Astrocyte (in vitro differentiated cells and primary cell): ENCODE measurements at places on chromosomes 1 and 21. TPM values are rescaled to one million over a fixed set of nuclear protein-coding genes. Genes with fewer than 3 reads are reported as not detected.
A peak's percentile ranks its signal among the peaks of the same experiment; 100 is the strongest.

PRELP gene
- 0.07 TPM in 1 of 2 replicates, not detected in the other for total RNA-seq

DNA sequence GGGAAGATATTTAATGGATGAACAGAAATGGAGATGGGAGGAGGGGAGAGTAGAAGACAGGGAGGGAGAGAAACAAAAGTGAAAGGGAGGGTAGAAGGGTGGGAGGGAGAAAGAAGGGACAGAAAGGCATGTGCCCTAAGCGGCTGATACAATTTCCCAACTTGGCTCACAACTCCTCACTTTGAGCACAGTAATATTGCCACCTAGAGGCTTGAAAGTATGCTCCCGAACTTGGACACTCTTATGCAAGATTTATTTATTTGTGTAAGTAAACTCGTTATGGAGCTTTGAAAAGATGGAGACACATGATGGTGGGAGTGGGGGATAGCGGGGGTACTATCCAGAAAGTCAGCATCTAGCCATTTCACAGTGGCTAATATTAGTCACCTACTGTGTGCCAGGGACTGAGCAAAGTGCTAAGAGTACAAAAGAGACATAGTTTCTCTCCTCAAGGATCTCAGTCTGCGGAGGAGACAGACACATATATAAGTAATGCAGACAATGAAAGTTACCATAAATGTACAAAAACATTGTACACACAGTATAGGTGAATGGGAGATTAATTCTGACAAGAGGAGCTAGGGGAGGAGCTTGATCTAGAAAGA, 189.7 kb downstream of the SEC16B start:
- H3K27ac ChIP-seq: no peak overlapping the region
- no peaks in the 10 kb centered on the region for H3K4me1 ChIP-seq
- no peaks in the 10 kb centered on the region for H3K36me3 ChIP-seq

FCRL5 gene
- not detected in 2 replicates for total RNA-seq

GRCh38 chr1:58812926-58813325, 29.1 kb upstream of the JUN start:
- H3K4me1 ChIP-seq: peaks cover 47% of the 10 kb centered on the region
- H3K27me3 ChIP-seq: no peaks in the 10 kb centered on the region
- H3K36me3 ChIP-seq: no peaks in the 10 kb centered on the region
- DNase-seq: no peak
- no peak overlapping the region for H3K27ac ChIP-seq
- H3K4me3 ChIP-seq: no peak overlapping the region

DNA sequence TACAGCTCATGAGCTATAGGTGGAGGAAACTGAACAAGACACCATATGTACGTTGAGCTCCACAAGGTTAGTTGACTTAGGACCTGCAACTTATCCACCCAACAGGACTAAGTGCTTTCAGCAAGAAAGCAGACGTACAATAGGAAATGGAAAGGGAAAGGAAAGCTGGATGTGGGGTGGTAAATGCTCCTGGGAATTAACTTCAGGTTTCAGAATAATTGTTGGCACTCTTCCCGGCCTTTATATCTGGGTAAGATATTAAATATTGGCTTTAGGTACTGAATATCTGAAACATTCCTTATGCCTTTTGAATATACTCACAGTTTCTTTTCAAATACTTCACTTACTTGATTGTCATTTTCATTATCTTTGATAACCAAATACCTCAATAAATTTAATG, 36.3 kb downstream of the GLMN start:
- H3K4me3 ChIP-seq: no peak overlapping the region
- no peaks in the 10 kb centered on the region for H3K27me3 ChIP-seq
- H3K36me3 ChIP-seq: peaks cover 22% of the 10 kb centered on the region
- no peak for DNase-seq
- H3K4me1 ChIP-seq: no peaks in the 10 kb centered on the region
- no peak overlapping the region for H3K27ac ChIP-seq

IVL gene
- total RNA-seq: 0.16 TPM in 1 of 2 replicates, not detected in the other

LMX1A gene
- total RNA-seq: not detected in 2 replicates

GRCh38 chr1:6538956-6539355, 15.4 kb downstream of the NOL9 start:
- H3K27me3 ChIP-seq: no peaks in the 10 kb centered on the region
- H3K4me1 ChIP-seq: peaks cover 12% of the 10 kb centered on the region
- H3K4me3 ChIP-seq: no peak overlapping the region
- peak overlapping the region; percentile 78 for H3K27ac ChIP-seq
- H3K36me3 ChIP-seq: peaks cover 23% of the 10 kb centered on the region
- DNase-seq: peak; percentile 85

- H3K27ac ChIP-seq: no peak overlapping the region
- peaks cover 9% of the 10 kb centered on the region for H3K4me1 ChIP-seq
- H3K36me3 ChIP-seq: no peaks in the 10 kb centered on the region
- no peak for DNase-seq
- H3K4me3 ChIP-seq: no peak overlapping the region
Measured at GRCh38 chr1:239389703-239390102, 3.3 kb downstream of the CHRM3 start.

- H3K4me3 ChIP-seq: no peak overlapping the region
- no peak overlapping the region for H3K27ac ChIP-seq
- no peak for DNase-seq
- peaks cover 22% of the 10 kb centered on the region for H3K4me1 ChIP-seq
- no peaks in the 10 kb centered on the region for H3K27me3 ChIP-seq
- H3K36me3 ChIP-seq: no peaks in the 10 kb centered on the region
Measured at GRCh38 chr1:244276646-244277045, 175.1 kb downstream of the ADSS2 start.

GJB3 gene
- 0.32 TPM in 1 of 2 replicates, not detected in the other for total RNA-seq

GRCh38 chr1:41009466-41009865, 12.1 kb downstream of the SLFNL1 start:
- H3K27ac ChIP-seq: peak overlapping the region; percentile 58
- peaks cover 83% of the 10 kb centered on the region for H3K36me3 ChIP-seq
- no peak overlapping the region for H3K4me3 ChIP-seq
- H3K27me3 ChIP-seq: no peaks in the 10 kb centered on the region
- H3K4me1 ChIP-seq: peaks cover 5% of the 10 kb centered on the region
- DNase-seq: no peak

SPATA45 gene
- 0.65 TPM in 1 of 2 replicates, not detected in the other for total RNA-seq

DNA sequence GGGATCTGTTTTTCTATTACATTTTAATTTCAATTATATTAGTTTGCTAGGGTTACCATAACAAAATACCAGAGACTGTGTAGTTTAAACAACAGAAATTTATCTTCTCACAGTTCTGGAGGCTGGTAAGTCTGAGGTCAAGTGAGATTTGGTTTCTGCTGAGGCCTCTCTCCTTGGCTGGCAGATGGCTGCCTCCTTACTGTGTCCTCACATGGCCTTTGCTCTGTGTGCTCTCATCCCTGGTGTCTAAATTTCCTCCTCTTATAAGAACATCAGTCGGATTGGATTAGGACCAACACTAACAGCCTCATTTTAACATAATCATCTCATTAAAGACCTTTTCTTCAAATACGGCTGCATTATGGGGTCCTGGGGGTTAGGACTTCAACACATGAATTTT, 195.2 kb upstream of the CHODL start:
- H3K4me1 ChIP-seq: no peaks in the 10 kb centered on the region
- H3K27me3 ChIP-seq: no peaks in the 10 kb centered on the region
- H3K36me3 ChIP-seq: no peaks in the 10 kb centered on the region
- DNase-seq: no peak

PRKAB2 gene
- 48.5 and 49.0 TPM in 2 replicates for total RNA-seq

- no peaks in the 10 kb centered on the region for H3K36me3 ChIP-seq
- peak overlapping the region; percentile 40 for H3K27ac ChIP-seq
- H3K27me3 ChIP-seq: peaks cover 4% of the 10 kb centered on the region
- DNase-seq: peak; percentile 96
- H3K4me3 ChIP-seq: no peak overlapping the region
Measured at GRCh38 chr1:23865543-23865930, 2.6 kb downstream of the FUCA1 start.

DNA sequence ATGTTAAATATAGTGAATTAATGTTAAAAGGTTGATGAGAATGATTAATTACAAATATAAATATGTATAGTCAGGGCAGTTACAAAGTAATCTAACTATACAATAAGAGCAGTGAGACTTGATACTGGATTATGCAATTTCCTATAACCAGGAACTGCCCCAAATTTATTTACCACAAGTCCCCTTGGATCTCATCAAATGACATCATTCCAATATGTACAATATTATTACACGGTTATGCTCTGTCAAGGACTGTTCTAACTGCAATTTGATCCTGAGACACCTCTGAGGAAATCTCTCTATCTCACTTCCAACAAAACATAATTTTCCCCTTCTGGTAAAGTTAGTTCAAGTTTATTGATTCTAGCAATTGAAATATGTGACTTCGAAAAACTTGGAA, 917.6 kb downstream of the NCAM2 start:
- H3K27me3 ChIP-seq: no peaks in the 10 kb centered on the region
- H3K4me3 ChIP-seq: no peak overlapping the region

PLEKHA6 gene
- total RNA-seq: 1.5 and 2.7 TPM in 2 replicates

DNA sequence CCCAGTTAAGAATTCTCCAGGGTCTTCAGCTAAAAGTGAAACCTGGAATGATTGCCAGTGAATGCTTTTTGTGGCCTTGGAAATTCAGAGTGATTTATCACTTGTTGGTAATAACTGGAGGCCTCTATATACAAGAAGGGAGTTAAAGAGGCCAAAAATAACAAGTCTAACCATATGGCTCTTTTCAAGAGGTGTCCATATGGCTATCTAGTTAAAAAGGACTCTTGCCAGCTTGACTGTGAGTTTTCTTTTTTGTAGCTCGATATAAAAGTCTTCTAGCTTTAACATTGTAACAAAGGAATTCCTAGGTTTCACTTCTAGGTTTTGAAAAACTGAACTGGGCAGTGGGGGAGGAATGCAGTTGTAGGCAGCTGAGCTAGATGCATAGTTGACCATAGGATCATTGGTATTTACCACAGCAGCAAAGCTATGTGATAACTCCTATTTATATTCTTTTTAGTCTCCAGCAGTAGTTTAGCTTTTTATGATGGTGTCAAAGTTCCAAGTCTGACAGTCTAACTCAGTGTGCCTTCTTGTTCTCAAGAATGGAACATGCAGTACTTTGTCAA, 44.4 kb downstream of the CACHD1 start:
- peak overlapping the region; percentile 79 for H3K27ac ChIP-seq
- H3K4me1 ChIP-seq: peaks cover 43% of the 10 kb centered on the region
- peak; percentile 92 for DNase-seq
- H3K27me3 ChIP-seq: no peaks in the 10 kb centered on the region
- H3K4me3 ChIP-seq: peak overlapping the region; percentile 15

TRAF3IP3 gene
- not detected in 2 replicates for total RNA-seq

KLHDC9 gene
- total RNA-seq: 1.5 and 1.8 TPM in 2 replicates

SLC25A34 gene
- total RNA-seq: 0.73 and 1.0 TPM in 2 replicates

- peaks cover 29% of the 10 kb centered on the region for H3K4me1 ChIP-seq
- peak overlapping the region; percentile 65 for H3K27ac ChIP-seq
- H3K4me3 ChIP-seq: peak overlapping the region; percentile 26
- no peaks in the 10 kb centered on the region for H3K36me3 ChIP-seq
- DNase-seq: no peak
- no peaks in the 10 kb centered on the region for H3K27me3 ChIP-seq
Measured at GRCh38 chr1:38444770-38445442, 398.3 kb upstream of the POU3F1 start.

GRCh38 chr1:209428241-209428921, 155.1 kb upstream of the CAMK1G start:
- no peak overlapping the region for H3K27ac ChIP-seq
- peaks cover 4% of the 10 kb centered on the region for H3K27me3 ChIP-seq
- H3K4me3 ChIP-seq: no peak overlapping the region
- DNase-seq: no peak

- H3K4me3 ChIP-seq: no peak overlapping the region
- no peaks in the 10 kb centered on the region for H3K27me3 ChIP-seq
- no peaks in the 10 kb centered on the region for H3K36me3 ChIP-seq
- no peak overlapping the region for H3K27ac ChIP-seq
- no peaks in the 10 kb centered on the region for H3K4me1 ChIP-seq
Measured at GRCh38 chr1:175690298-175690697, 53.1 kb downstream of the TNR start.

PARK7 gene
- 268 and 282 TPM in 2 replicates for total RNA-seq

- H3K4me1 ChIP-seq: peaks cover 9% of the 10 kb centered on the region
- H3K4me3 ChIP-seq: no peak overlapping the region
Measured at GRCh38 chr21:29233256-29233546, 65.5 kb upstream of the BACH1 start.

DNA sequence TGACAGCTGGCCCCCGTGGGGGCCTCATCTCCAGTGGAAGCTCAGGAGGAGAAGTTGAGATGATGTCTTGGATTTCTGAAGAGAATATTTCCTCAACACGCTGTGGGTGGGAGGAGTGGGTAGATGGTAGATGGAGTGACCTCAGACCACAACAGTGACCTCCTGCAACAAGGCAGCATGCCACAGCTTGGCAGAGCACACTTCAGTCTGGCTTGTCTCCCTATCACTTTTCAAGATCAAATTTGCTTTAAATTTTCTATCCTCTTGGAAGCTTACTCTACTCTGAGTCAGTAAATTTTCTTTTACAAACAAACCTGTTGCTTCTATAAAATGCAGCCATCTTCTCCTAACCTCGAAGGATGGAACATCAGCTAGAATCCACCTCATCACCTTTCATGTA, 59.7 kb downstream of the NTPCR start:
- H3K36me3 ChIP-seq: peaks cover 3% of the 10 kb centered on the region
- H3K27ac ChIP-seq: no peak overlapping the region
- H3K4me3 ChIP-seq: no peak overlapping the region
- no peaks in the 10 kb centered on the region for H3K4me1 ChIP-seq
- DNase-seq: peak; percentile 10
- H3K27me3 ChIP-seq: no peaks in the 10 kb centered on the region

GRCh38 chr1:65425697-65426096, 5.2 kb downstream of the LEPR start:
- H3K4me1 ChIP-seq: peaks cover 64% of the 10 kb centered on the region
- H3K4me3 ChIP-seq: no peak overlapping the region
- peak; percentile 82 for DNase-seq
- H3K27ac ChIP-seq: peak overlapping the region; percentile 99

- H3K4me1 ChIP-seq: peaks cover 38% of the 10 kb centered on the region
- DNase-seq: no peak
- no peaks in the 10 kb centered on the region for H3K27me3 ChIP-seq
- no peak overlapping the region for H3K4me3 ChIP-seq
- H3K36me3 ChIP-seq: peaks cover 47% of the 10 kb centered on the region
- H3K27ac ChIP-seq: peak overlapping the region; percentile 74
Measured at GRCh38 chr1:36176106-36176949, 20.4 kb downstream of the MAP7D1 start.

DNA sequence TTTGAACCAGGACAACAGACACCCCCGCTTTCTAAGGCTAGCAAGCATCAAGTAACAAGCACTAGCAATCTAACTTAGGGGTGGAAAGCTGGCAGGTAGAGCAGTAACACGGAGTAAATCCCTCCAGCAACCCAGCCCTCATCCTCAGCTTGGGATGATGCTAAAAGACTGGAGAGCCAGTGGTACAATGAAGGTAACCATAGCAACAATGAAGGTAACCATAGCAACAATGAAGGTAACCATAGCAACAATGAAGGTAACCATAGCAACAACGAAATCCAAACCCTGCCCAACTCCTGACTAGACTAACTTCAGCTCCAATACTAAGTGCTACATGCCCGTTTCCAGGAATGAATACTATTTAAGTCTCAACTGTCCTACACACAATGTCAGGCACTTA, 22.2 kb upstream of the EIF4G3 start:
- H3K4me3 ChIP-seq: no peak overlapping the region
- no peak overlapping the region for H3K27ac ChIP-seq
- peaks cover 3% of the 10 kb centered on the region for H3K4me1 ChIP-seq
- H3K36me3 ChIP-seq: no peaks in the 10 kb centered on the region
- no peaks in the 10 kb centered on the region for H3K27me3 ChIP-seq
- DNase-seq: no peak

- H3K27ac ChIP-seq: no peak overlapping the region
- no peaks in the 10 kb centered on the region for H3K4me1 ChIP-seq
- H3K27me3 ChIP-seq: no peaks in the 10 kb centered on the region
- DNase-seq: no peak
- no peaks in the 10 kb centered on the region for H3K36me3 ChIP-seq
- no peak overlapping the region for H3K4me3 ChIP-seq
Measured at GRCh38 chr1:4853904-4854303, 199.5 kb downstream of the AJAP1 start.
